ENCODE measurements at places on chromosomes 3 and 15.

GRCh38 chr3:184571750-184572377 lies 10.3 kb downstream of the EPHB3 start:
- no peak for DNase-seq

GRCh38 chr3:37015642-37016041 lies 22.3 kb downstream of the MLH1 start:
- no peak for DNase-seq

DNA sequence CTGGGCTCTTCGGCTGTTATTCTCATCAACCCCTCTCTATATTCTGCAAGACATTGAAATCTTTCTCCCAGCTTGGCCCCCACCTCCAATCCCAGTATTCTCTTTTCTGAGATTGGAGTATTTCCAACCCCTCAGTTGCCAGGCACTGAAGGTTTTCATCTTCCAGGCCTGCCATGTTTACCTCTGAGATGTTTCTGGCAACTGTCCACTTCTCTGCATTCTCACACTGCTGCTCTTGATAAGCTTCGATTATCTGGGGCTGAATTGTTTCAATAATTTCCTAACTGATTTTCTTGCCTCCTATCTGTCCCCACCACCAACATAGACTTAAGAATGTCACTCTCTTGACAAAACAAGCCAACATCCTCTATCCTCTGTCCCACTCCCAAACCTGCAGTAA lies 1.4 kb upstream of the GPR156 start:
- DNase-seq = no peak

GRCh38 chr15:57090496-57090859 lies 172.0 kb downstream of the TCF12 start:
- no peak for DNase-seq

GRCh38 chr15:66723826-66724731 lies 22.0 kb downstream of the SMAD6 start:
- DNase-seq = no peak

All from NCI-H345 (cell line).